ENCODE measurements at places on chromosomes 7 and 10.

- DNase-seq = no peak
These were observed 401.4 kb downstream of the TNS3 start for GRCh38 chr7:47180516-47180826.

DNA sequence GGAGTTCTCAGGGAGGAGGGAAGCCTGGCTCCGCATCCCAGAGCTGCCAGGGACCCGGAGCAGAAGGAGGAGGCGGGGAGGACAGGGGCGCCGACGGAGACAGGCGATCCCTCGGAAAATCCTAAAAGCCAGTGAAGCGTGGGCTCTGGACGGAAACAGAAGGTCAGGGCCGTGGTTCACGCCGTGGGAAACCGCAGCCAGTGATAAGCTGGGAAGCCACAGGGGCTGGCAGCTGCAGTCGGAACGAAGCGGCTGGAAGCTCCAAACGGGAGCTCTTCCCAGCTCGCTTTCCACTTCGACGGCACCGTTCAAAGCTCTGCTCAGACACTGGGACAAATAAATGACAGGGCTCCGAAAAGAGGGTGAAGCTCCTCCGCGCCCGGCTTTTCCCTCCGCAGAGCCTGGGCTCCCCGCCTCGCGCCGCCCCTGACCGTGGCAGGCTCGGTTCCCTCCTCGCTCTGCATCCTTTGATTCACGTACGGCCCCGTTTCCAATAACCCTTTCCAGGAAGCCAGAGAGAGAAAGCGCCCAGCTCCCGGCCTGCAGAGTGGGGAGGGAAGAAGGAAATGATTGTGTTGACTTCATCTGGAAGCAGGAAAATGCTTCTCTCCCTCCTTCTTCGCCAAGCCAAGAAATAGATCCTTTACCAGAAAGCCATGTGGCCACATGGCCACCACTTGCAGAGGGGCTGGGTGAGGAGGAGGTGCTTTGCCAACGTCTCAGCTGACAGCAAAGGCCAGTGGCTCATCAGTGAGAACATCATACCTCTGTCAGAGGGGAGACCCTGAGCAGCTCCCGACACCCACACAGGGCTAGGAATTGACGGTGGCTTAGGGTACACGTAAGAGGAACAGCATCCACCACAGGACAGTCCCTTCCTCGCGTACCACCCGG is 57.4 kb downstream of the ADRB1 start:
- DNase-seq = no peak

- no peak for DNase-seq
These were observed 225.8 kb downstream of the ELFN1 start for GRCh38 chr7:1895664-1896515.

- DNase-seq = no peak
These were observed 3.8 kb upstream of the IL6 start for GRCh38 chr7:22723181-22723601.

DNA sequence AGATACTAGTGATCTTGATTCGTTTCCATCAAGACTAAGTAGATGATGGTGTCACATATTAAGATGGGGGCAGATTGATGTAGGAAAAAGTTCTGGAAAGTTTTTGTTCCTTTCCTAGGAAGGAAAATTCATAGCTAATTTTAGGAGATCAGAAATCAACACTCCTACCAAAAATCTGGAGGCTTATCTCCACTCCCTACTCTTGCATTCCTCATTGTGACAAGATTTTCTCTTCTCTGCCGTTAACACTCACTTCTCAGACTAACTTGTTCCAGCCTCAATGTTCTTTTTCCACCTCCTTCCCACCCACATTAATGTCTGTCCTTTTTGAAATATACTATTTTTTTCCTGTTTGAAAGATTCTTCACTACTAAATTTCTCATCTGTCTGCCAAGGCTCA is 851.9 kb upstream of the GHITM start:
- DNase-seq = no peak

DNA sequence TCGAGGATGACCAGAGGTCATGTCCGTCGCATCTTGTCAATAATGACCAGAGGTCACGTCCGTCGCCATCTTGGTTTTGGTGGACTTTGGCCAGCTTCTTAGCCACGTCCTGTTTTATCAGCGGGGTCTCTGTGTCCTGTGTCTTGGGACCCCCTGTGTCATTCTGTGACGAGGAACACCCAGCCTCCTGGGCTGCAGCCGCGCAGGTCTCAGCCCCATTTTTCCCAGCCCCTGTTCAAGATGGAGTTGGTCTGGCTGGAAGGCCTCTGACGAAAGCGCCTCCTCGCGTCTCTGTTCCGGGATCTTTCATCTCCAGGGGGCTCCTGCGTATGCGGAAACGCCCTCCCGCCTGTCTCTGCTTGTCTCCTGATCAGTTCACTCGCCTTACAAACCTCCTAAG is 134.2 kb downstream of the ELFN1 start:
- DNase-seq = no peak

- no peak for DNase-seq
These were observed 47.7 kb downstream of the TBXAS1 start for GRCh38 chr7:139876622-139877283.

- no peak for DNase-seq
These were observed 738 bp downstream of the ETV1 start for GRCh38 chr7:13988731-13989125.

GRCh38 chr10:5442065-5442989 is 30.0 kb downstream of the NET1 start:
- DNase-seq = peak; percentile 46

GRCh38 chr10:15046626-15047025 is 2.9 kb downstream of the OLAH start:
- no peak for DNase-seq

DNA sequence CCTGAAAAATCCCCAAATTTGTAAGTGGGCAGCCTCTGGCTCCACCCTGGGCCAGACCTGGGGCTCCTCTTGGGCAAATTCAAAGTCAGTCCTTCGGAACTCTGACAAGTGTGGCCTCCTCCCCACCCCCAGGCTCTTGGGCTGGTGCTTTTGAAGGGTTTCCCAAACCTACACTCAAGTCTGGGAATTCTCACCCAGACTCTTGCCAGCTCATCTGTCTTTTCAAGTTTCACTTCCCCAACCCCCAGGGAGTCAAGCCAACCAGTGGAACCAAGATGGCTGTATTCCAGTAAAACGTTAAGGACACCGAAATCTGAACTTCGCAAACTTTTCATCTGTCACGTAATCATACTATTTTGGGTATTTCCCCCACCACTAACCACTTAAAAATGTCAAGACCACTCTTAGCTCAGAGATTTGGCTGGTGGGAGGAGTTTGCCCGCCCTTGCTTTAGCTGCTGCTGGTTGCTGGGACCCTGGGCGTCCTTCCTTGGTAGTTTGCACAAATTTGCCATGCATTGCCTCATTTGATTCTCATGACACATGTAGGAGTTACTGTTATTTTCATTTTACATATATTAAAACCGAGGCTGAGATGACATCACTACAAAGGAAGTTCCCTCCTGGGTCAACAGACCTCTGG is 1.7 kb upstream of the MYO1G start:
- peak; percentile 73 for DNase-seq

DNA sequence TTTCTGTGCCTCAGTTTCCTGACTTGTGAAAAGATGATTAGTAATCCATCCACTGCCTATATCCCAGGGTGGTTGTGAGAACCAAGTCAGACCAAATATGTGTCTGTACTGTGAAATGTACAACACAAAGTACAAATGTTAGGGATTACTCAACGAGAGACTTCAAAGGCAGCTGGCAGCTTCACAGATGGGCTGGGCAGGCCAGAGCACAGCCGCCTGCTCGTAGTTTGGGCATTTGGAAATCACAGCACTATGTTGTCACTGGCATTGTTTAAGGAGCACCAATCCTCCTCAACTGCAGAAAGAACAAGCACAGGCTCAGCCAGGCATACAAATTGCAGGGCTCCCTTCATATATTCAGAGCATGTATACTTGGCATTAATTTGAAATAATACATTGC is 64.5 kb upstream of the C10orf90 start:
- no peak for DNase-seq

DNA sequence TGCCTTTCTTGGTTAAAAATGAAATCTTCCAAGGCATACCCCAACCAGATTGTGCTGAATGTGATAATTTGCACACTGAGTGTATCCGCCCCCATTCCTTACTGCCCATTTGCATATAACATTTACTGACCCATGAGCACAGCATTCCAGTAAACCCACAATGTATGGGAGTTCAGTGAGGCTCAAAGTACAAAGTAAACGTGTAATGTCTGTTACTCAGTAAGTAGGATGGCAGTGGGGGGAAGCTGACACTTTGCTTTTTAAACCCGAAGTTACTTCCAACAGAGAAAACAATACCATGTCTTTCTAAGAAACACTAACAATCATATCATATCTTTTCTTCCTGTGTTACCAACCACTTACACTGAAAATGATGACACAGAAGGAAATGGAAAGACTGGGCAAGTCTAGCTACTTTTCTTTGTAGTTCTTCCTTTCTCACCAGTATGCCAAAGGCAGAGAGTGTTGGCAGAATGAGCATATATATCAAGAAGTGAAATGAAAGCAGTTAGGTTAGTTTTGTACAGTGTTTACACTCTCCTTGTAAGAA is 27.1 kb upstream of the SOSTDC1 start:
- no peak for DNase-seq

GRCh38 chr7:52741670-52742290 is 293.7 kb upstream of the POM121L12 start:
- no peak for DNase-seq

DNA sequence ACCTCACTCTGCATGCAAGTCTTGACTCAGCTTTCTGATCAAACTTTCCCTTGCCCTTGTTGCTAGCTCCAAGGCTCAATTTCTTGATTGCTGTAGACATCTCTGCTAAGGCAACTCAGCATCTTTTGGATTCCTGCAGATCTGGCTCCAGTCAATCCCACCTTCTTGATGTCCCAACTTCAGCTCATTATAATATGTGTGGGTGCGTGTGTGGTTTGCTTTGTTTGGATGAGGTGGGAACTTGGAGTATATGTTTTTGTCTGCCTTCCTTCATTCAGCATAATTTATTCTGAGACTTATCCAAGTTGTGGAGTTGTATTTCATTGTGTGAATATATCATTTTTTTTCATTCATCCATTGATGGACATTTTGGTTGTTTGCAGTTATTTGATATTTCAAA is 364.8 kb upstream of the IGFBP3 start:
- DNase-seq = no peak

GRCh38 chr10:61765176-61766087 is 102.7 kb downstream of the CABCOCO1 start:
- DNase-seq = peak; percentile 23

DNA sequence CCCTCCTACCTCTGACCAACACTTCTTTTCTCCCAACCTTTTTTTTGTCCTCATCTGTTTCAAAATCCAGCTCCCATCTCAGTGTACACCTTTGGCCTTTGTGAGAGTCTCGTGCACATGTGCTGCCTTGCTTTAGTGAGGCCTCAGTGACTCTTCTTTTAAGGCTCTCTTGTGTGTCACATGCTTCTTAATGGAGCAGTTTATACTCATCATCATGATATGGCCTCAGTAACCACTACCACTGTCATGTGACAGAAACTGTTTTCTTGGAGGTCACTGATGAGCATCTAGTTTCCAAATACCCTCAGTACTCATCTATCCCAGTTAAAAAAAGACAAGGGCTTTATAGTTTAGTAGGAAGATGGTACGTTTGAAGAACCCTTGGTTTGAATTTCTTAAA is 8.1 kb upstream of the ARHGAP22 start:
- DNase-seq = no peak

DNA sequence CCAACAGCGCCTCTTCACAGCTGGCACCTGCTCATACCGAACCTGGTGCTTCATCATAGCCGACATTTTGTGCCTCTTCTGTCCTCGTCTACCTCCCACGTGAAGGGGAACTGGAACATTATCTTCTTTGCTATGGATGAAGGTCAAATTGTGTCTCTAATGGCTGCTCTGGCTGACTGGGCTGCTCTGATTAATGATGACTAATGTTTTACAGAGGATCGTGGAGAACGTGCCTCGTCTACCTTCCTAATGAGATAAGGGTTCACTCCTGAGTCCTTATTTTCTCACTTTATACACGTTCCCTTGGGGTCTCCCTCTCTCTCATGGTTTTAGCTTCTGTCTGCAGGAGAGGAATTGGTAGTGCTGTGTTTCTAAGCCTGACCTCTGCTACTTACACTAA is 420.3 kb downstream of the PHTF2 start:
- no peak for DNase-seq

DNA sequence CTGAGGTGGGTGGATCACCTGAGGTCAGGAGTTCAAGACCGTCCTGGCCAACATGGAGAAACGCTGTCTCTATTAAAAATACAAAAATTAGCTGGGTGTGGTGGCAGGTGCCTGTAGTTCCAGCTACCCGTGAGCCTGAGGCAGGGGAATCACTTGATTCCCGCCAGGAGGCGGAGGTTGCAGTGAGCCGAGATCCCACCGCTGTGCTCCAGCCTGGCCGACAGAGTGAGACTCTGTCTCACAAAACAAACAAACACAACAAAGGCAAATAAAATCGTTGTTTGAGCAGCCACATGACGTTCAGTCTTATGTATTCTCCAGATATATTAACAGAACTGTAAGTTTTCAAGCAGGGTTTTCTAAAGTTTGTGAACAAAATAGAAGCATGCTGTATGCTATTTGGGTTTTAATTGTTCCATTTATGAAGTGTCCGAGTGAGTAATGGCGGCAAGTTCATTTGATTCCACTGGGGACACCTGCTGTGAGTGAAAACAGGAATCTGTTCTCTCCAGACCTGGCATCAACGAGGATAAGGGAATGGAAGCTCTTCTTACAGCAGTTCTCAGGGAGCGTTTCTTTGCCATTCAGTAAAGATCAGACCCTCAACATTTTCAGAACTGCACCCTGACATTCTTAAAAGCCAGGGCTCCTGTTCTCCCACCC is 122.5 kb upstream of the PITRM1 start:
- DNase-seq = no peak

DNA sequence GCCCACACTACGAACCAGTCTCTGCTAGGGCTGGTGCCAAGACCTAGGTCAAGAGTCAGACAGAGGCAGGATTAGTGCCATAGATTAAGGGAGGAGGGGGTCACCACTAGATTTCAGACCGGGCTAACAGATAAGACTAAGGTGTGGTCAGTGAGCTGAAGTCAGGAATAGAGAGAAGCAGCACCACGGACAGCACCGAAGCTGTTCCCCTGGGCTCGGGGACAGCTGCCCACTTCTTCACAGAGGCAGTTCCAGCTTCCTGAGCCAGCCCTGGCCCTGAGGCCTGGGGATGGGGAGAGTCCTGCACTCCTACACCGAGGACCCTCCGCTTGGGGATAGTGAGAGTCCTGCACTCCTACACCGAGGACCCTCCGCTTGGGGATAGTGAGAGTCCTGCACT is 11.2 kb upstream of the JAKMIP3 start:
- no peak for DNase-seq

- no peak for DNase-seq
These were observed 65.8 kb downstream of the PIP4K2A start for GRCh38 chr10:22648547-22648961.

DNA sequence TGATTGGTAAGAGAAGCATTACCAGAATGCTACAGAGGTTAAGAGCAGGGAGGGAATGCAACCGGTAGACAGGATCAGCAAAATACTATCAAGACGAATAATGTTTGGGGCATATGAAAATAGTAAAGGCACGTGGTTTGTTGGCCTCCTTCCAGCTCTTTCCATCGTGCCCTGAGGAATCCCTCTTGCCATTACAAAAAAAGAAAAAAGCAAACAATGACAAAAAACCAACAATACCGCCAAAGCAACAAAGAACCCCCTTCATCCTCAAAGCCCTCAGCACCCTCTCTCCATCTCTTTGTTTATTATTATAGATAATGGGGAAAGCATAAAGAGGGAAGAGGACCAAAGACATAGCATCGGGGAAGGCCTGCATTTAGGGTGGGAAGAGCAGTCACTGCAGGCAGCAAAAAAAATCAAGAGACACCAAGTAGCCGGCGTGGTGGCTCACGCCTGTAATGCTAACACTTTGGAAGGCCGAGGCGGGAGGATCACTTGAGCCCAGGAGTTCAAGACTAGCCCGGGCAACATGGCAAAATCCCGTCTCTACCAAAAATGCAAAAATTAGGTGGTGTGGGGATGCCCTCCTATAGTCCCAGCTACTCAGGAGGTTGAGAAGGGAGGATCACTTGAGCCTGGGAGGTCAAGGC is 78.0 kb downstream of the HIP1 start:
- DNase-seq = no peak

All from central memory CD4-positive, alpha-beta T cell (primary cell).